Stimulated activated CD4-positive, alpha-beta T cell treated with anti-CD3 and anti-CD28 coated beads, TNF-alpha, amount 100 ng/mL, for 48 hours (primary cell): ENCODE measurements at places on chromosomes 1 and 21.

DNA sequence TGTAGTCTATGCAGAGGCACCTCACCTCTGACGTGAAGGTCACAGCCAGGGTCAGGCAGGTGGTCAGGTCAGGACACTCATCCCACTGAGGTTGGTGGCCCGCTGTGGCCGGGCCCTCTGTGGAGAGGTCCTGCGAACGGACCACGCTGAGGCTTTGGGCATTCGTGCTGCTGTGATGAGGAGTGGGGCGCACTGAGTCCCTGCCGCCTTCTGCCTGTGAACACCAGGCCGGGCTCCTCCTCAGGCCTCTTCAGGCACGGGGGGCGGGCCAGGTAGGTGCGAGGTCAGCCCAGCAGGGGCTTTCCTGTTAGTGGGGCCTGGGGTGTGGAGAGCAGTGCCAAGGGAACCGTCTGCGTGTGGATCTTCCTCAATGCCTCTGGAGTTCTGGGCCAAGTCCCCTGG lies 39.0 kb downstream of the COQ8A start:
- DNase-seq: no peak

GRCh38 chr21:29523646-29524045 lies 224.9 kb downstream of the BACH1 start:
- DNase-seq: no peak

GRCh38 chr1:234776876-234777855 lies 167.2 kb upstream of the IRF2BP2 start:
- no peak for DNase-seq

DNA sequence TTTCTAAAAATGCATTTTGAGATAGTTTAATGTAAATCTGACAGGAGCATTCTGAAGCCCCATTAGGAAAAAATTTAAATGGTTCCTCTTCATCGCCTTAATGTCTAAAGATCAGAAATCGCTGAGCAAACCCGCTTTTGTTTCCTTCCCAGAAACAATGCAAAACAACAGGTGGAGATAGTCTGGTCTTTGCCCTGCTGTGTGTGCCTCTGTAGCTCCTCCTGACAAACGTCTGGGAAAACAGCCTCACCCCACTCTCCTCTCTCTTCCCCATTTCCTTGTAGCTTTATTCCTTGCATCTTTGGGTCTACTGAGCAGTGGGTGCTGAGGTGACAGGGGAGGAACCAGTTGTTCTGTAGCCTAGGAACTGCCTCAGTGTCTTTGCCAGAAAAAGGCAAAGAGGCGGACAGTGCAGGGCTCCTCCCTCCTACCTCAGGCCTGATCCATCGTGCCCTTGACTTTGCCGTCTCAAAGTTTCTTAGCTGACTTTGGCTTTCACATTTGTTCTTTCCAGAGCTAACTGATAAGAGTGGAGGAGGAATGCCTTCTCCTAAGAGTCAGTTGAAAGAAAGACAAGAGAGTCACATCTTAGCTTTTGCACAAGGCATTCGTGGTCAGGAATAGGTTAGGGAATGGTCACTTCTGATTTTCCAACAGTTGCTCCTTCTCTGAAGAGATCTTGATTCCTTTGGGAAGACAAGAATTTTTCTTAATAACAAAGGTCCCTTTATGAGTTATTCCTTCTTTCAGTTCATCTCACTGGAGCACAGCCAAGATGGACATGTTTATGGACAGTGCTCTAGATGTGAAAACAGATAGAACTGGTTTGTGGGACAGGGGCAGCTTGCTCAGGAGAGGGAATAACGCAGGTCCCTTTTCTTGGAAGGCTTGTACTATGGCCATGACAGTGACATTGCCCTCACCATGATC lies 24.9 kb downstream of the SYT11 start:
- no peak for DNase-seq

DNA sequence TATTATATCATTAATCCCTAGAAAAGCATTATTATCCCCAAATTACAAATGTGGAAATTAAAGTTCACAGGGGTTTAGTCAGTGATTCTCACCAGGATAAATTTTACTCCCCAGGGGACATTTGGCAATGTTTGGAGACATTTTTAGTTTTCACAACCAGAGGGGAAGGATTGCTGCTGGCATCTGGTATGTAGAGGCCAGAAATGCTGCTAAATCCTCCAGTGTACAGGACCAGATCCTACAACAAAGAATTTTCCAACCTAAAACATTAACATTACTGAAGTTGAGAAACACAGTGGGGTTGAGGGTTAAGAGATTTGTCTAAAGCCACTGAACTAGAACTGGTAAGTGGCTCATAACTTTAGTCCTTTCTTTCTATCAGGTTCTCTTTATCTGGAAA lies 162.0 kb upstream of the SYT6 start:
- DNase-seq: no peak

GRCh38 chr1:226679853-226680516 lies 59.1 kb downstream of the ITPKB start:
- no peak for DNase-seq

GRCh38 chr1:202998836-202999750 lies 8.1 kb upstream of the TMEM183A start:
- DNase-seq: peak; percentile 55
